HT1080 (cell line): ENCODE measurements at places on chromosomes 16 and 17. TPM values are rescaled to one million over a fixed set of nuclear protein-coding genes. Genes with fewer than 3 reads are reported as not detected.

ENPP7 gene
- not detected in 2 replicates for total RNA-seq

TBC1D3B gene
- total RNA-seq, result 2.0 TPM in 1 of 2 replicates, not detected in the other

CCL2 gene
- 0.51 TPM in 1 of 2 replicates, not detected in the other for total RNA-seq

GRB7 gene
- total RNA-seq, result 0.07 TPM in 1 of 2 replicates, not detected in the other

ATP2A1 gene
- 0.27 TPM in 1 of 2 replicates, not detected in the other for total RNA-seq

TEKT1 gene
- not detected in 2 replicates for total RNA-seq
